Aortic smooth muscle cell (primary cell): ENCODE measurements at places on chromosomes 16 and 17. TPM values are rescaled to one million over a fixed set of nuclear protein-coding genes. Genes with fewer than 3 reads are reported as not detected.

USP7 gene
- total RNA-seq, result 61.7 and 65.0 TPM in 2 replicates

SMPD3 gene
- not detected in 2 replicates for total RNA-seq

METRN gene
- 124 and 143 TPM in 2 replicates for total RNA-seq

FBXO39 gene
- 0.37 and 0.40 TPM in 2 replicates for total RNA-seq

ERAL1 gene
- total RNA-seq, result 13.6 and 15.2 TPM in 2 replicates

LPO gene
- total RNA-seq, result not detected in 2 replicates

MFSD6L gene
- total RNA-seq, result not detected in 2 replicates

ZNF174 gene
- total RNA-seq, result 5.8 and 6.9 TPM in 2 replicates

KRTAP1-1 gene
- not detected in 2 replicates for total RNA-seq

FOXL1 gene
- total RNA-seq, result 19.3 and 31.0 TPM in 2 replicates

CBX2 gene
- 0.25 and 0.92 TPM in 2 replicates for total RNA-seq

PRM3 gene
- not detected in 2 replicates for total RNA-seq

AXIN2 gene
- total RNA-seq, result 6.5 and 9.9 TPM in 2 replicates
